ENCODE measurements at places on chromosomes 7 and 10.
A peak's percentile ranks its signal among the peaks of the same experiment; 100 is the strongest.

DNA sequence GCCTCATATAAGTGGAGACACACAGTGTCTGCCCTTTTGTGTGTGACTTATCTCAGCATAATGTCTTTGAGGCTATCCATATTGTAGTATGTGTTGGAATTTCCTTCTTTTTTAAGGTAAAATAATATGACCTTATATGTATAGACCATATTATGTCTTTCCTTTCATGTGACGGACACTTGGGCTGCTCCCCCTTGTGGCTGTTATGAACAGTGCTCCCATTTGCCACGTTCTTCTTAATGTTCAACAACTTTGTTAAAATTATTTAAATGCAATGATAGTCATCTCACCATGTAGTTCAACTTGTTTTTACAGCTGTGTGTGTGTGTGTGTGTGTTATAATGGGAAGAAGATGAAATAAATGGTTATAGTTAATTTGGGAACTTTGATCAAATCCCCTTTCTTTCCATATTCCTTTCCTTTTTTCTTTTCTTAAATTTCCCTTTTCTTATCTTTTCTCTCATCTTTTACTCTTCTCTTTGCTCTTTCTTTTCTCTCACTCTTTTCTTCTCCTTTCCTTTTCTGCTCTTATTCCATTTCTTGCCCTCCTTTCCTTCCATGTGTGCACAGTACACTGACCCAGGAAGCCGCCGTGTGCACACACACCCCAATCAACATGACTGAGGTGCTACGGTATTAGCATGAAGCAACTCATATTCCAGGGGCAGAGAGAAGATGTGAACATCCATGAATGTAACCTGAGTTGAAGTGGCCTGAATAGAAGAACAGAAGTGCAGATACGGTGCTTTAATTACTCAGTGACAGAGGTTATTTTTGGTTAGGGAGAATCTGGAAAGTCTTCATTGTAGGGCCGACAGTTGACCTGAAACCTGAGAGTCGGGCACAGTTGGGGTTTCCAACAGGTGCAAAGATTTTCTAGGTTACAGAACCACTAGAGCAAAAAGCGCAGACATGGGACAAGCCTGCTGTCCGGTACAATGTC lies 596.6 kb downstream of the SDK1 start:
- no peak overlapping the region for H3K4me3 ChIP-seq
- H3K4me1 ChIP-seq, result no peaks in the 10 kb centered on the region
- no peak overlapping the region for H3K27ac ChIP-seq
- H3K36me3 ChIP-seq, result no peaks in the 10 kb centered on the region
- no peak for DNase-seq
- H3K27me3 ChIP-seq, result no peaks in the 10 kb centered on the region

DNA sequence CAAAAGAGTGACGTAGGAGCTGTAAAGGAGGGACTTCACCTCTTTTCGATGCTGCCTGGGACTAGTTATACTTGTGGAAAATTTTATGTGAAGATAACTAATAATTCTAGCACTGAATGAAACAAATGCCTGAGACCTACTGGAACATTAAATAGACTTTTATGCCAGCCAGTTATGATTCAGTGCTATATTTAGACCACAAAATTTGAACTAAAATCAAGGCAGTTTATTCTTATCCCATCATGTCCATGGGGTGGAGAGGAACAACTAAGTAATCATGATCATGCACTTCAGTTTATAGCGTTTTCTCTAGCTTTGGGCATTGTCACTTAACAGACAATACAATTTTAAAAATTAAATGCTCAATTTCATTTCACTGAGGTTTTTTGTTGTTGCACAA lies 76.7 kb downstream of the ZEB1 start:
- no peaks in the 10 kb centered on the region for H3K36me3 ChIP-seq
- peak overlapping the region; percentile 67 for H3K27ac ChIP-seq
- DNase-seq, result no peak
- no peaks in the 10 kb centered on the region for H3K4me1 ChIP-seq
- no peaks in the 10 kb centered on the region for H3K27me3 ChIP-seq

DNA sequence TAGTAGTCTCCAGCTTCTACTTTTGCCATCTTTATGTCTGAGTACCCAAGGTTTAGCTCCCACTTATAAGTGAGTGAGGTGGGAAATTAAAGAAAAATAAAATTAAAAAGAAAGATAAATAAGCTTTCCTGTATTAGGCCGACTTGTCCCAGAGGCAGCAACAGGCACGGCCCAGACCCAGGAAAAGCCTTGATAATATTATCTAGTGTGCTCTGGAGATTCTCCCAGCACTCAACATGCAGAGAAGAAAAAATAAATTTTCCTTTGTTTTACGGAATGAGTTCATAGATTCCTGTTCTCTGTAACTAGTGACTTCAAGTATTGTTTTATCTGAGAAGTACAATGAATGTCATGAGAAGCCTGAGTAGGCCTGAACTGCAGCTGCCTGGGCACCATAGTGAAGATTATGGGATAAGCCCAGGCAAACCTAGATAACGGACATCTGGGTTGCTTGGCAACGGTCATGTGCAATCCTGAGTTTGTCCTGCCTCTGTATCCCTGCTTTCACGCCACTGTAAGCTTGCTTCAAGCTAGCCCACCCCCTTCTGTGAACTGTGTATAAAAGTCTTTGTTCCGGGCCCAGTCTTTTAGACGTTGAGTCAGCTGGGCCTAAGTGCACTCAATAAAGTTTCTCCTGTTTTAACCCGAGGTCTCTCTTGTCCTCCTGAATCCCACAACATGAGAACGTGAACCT lies 6.4 kb downstream of the ATE1 start:
- no peaks in the 10 kb centered on the region for H3K4me1 ChIP-seq
- H3K36me3 ChIP-seq, result peaks cover 17% of the 10 kb centered on the region
- peak overlapping the region; percentile 50 for H3K27ac ChIP-seq
- H3K27me3 ChIP-seq, result no peaks in the 10 kb centered on the region
- H3K4me3 ChIP-seq, result no peak overlapping the region

GRCh38 chr10:110706690-110707098 lies 62.6 kb downstream of the RBM20 start:
- no peaks in the 10 kb centered on the region for H3K4me1 ChIP-seq
- H3K27ac ChIP-seq, result peak overlapping the region; percentile 63
- no peak for DNase-seq
- no peak overlapping the region for H3K4me3 ChIP-seq

DNA sequence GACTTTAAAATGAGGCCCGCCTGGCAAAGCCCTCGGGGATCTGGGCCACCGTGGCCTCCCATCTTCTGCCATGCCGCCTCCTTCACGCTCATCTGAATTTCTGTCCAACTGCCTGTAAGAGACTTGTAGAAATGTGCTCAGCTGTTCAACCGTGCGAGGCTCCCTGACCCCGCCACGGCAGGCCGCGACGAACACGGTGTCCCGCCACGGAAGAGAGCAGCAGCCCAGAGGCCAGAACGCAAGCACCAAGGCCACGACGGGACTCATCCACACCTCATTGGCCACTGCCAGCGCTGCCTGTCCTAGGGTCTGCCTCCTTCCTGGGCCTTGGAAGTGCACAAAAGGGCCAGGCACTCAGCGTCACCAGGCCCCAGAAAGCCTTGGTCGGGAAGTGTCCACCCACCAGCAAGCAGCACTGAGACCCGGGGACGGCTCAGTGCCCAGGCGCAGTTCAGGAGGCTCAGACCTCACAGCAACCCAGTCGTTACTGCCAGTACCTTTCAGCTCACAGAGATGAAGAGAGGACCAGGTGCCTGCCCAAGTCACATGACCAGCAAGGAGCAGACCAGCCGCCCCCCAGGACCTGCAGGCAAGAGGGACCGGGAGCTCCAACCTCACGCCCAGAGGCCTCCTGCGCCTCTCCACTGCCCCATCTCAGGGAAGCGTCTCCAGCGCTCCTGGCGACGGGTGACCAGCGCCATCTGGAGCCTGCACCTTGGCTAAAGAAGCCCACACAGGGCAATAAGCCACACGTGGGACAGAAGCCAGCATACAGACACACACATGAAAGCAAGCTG lies 85.9 kb downstream of the MAD1L1 start:
- peaks cover 17% of the 10 kb centered on the region for H3K36me3 ChIP-seq
- no peak for DNase-seq
- no peak overlapping the region for H3K27ac ChIP-seq
